Uterus (tissue), 4 donors: ENCODE measurements at places on chromosomes 12 and 14. TPM values are rescaled to one million over a fixed set of nuclear protein-coding genes. Genes with fewer than 3 reads are reported as not detected.

OAS1 gene
- 9.5 TPM for total RNA-seq

STXBP6 gene
- 13.8 TPM for total RNA-seq

ABCD2 gene
- 1.8 TPM for total RNA-seq

SLC7A7 gene
- total RNA-seq: 2.8 TPM

GSC gene
- not detected for total RNA-seq

DNA sequence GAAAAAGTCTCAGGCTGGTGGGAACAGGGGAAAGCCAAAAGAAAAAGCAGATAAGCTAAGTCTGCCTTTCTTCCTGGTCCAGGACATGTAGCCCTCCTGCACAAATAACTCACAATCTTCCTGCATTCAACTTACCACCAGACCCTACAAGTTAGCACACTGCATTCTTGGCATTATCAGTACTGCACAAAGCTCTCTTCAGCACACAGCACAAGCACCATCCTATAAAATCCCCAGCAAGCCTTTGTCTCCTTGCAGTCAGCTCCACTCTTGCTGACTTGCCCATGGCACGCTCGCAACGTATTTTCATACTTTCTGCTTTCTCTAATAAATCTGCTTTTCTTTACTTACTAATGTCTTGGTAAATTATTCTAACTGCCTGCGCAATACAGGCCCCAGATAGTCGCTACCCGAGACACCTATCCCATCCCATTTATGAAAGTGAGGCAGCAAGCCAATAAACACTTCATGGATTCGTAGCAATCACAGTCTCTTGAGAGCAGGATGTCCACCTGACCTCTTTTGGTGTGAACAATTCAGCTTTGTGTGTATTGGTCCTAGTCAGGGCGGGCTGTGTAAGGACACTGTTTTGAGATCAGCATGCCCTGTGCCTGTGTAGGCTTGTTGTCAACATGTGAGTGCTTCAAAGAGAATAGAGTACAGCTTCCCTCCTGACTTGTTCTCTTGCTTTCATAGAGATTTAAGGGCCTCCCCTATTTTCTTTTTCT is 49.0 kb downstream of the TMEM117 start:
- no peak for DNase-seq

DNA sequence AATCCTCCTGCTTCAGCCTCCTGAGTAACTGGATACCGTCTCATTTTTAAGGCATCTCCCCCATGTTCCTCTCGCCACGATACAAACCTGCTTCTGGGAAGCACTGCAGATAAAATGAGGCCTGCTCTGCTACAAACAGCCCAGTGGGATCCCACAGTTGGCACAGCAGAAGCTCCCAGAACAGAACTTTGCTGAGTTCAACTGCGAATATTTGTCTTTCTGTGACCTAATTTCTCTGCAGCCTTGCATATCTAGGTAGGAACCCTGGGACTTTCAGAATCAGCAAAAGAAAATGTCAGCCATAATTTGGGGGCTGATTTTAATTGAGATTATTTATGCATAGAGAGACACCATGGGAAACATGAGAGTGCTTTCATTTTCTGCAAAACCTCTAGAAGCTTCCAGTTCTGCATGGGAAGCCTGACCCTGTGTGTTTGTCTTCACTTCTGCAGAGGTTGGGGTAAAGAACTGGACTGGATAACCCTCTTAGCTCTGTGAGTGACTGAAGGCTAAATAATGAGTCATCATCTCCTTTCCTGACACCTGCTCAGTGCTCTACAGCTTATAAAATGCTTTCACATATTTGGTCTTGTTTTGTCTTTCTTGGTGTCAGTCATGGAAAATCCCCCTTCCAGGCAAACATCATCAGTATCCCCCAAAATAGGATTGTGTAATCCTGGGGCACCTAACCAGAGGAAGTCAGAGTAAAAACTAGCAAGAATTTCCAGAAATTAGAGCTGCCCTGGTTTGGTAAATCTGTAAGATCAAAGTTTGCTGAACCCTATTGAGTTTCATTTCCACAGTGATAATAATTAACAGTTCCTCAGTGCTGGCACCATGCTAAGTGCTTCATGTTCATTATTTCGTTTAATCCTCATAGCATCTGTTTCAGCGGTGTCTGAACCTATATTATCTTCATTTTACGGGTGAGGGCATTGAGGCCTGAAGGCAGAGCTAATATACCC is 185.8 kb downstream of the SLC15A4 start:
- no peak for DNase-seq

LTBR gene
- total RNA-seq: 94.0 TPM

- no peak for DNase-seq
Observed at GRCh38 chr12:15558915-15559528, 230.2 kb downstream of the EPS8 start.

CABP1 gene
- total RNA-seq: not detected

DNA sequence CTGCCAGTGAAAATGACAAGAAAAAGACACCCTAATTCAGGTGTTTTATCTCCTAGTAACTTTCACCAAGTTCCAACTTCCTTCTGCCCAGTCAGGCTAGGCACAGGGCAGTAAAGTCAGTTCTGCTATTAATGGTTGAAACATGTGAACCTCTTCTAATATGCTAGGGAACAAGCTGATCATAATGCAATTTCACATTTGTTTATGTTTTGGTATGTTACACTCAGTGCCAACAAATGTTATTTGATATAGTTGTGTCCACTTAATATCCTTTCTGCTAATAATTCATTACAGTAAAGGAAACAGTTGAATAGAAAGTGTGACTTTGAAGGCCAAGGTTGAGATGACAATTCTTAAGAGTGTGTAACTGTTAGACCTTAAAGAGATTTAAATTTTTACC is 17.2 kb downstream of the NT5DC3 start:
- DNase-seq: no peak

- DNase-seq: no peak
Observed at GRCh38 chr12:11727133-11727664, 77.7 kb downstream of the ETV6 start.

ARHGEF25 gene
- total RNA-seq: 79.8 TPM

GRCh38 chr12:72264548-72265175 is 7.5 kb upstream of the TRHDE start:
- DNase-seq: no peak

GRCh38 chr12:109378569-109378968 is 30.9 kb downstream of the MYO1H start:
- DNase-seq: no peak

- no peak for DNase-seq
Observed at GRCh38 chr14:79734656-79735055, 476.6 kb downstream of the DIO2 start.

DNA sequence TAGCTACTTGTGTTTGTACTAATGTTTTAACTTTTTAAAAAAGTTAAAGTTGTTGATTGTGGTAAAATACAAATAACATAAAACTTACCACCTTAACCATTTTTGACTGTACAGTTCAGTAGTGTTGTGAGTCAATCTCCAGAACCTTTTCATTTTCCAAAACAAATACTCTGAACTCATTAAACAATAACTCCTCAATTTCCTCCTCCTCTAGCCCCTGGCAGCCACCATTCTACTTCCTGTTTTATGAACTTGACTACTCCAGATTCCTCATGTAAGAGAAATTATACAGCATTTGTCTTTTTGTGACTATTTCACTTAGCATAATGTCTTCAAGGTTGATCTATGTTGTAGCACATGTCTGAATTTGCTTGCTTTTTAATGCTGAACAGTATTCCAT is 299.1 kb upstream of the AMIGO2 start:
- no peak for DNase-seq

DNA sequence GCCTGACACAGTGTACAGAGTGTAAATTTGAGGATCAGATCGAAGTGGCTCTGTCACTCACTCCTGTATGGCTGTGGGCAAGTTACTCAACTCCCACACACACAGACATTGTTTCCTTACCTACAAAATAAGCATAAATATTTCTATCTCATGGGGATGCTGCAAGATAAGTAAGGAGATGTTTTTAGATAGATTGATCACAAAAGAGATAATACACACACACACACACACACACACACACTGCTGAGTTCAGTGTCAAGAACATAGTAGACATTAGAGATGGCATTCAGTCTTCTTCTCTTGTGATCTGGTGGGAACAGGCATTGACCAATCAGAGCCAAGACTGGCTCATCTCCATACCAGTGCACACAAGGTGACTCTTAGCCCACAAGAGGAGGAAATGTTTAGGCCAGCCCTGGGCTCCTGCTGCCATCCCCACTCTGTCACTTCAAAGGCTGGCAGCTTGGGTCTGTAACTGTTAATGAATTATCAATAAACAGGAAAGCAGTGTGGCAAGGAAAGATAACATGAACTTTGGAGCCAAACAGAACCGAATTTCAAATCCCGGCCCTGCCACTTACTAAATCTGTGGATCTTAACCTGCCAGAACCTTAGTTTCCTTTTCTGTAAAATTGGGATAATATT is 3.4 kb upstream of the RNASE8 start:
- no peak for DNase-seq

RERGL gene
- total RNA-seq: 4.4 TPM

- DNase-seq: no peak
Observed at GRCh38 chr12:57852200-57852599, 5.7 kb upstream of the CTDSP2 start.

GRCh38 chr14:68143341-68143841 is 323.8 kb downstream of the RAD51B start:
- peak; percentile 89 for DNase-seq

DNA sequence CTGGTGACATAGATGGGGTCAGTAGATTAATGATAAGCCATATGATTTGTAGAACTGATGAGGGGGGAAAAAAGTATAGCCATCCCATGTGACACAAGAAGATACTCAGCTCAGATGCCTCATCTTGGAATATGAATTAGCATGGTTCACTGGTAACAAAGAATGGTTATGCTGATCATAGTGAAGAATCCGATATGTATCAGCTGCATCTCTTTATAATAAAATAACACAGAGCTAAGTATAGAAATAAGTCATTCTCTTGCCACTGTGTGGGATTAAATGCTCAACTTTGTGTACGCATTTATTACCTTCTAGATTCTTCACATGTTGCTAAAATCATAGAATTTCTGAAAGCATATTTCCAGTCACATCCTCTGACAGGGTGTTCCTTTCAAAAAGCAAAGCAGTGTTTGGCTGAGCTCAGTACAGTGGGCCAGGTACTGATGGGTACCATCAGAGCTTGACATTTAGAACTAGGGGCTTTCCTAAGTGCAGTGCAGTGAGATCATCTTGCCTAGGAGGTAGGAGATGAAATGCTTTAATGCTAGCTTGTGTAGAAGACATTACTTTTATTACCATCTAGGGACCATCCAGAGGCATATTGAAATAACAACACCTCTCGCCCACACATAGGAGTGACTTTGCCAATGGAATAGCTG is 256.2 kb downstream of the TMEM117 start:
- DNase-seq: no peak

DNA sequence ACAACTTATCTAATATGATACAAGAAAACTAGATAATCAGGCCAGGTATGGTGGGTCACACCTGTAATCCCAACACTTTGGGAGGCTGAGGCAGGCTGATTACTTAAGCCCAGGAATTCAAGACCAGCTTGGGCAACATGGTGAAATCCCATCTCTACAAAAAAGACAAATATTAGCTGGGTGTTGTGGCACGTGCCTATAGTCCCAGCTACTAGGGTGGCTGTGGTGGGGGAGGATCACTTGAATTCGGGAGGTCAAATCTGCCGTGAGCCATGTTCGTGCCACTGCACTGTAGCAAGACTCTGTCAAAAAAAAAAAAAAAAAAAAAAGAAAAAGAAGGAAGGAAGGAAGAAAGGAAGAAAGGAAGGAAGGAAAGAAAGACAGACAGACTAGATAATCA is 27.0 kb downstream of the ZCRB1 start:
- DNase-seq: no peak

- DNase-seq: peak; percentile 47
Observed at GRCh38 chr14:52312931-52313355, 1.2 kb upstream of the PTGER2 start.

DNA sequence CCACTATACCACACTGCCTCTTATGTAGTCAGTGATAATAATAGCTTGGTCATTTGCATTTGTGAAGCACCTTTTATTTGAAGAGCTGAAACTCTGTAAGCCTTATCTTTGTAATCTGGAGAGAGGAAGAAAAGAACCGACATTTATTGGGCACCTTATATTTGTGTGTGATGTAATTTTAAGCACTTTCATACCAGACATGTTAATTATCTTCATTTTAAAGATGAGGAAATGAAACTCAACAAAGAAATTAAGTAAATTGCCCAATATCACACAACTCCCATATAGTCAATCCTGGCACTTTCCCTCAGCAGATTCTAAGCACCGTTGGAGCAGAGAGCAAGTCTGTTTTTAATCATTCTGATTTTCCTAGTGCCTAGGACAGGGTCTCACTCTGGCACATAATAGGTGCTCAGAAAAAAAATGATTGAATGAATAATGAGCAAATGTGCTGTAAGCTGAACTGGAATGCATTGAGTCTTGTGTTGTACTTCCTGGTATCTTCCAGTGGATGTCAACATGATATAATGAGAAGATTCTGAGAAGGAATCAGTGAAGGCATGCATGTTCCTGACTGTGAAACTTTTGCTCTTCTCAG is 418.9 kb downstream of the ZFP36L1 start:
- DNase-seq: no peak

- DNase-seq: no peak
Observed at GRCh38 chr14:104105071-104105821, 19.7 kb downstream of the ASPG start.

- DNase-seq: no peak
Observed at GRCh38 chr14:102500713-102501112, 8.9 kb downstream of the ANKRD9 start.

DNA sequence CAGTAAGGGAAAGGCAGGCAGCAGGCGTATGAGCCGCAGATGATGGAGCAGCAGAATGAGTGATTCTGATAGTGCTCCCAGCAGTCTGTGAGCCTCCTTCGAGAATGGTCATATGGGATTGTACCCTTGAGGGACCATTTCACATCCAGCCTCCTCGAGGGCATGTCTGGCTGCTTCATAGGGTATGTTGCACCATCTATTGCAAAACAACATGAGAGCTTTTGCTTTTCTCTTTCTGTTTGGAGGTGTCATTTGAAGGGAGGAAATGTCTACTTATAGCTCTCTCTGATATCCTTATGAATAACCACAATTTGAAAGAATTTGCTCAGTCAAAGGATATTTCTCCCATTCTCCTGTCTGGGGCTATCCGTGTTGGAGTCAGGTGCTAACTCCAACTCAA is 172.8 kb downstream of the TMEM132C start:
- no peak for DNase-seq

RIC8B gene
- 23.1 TPM for total RNA-seq

FGD6 gene
- 25.3 TPM for total RNA-seq

DNA sequence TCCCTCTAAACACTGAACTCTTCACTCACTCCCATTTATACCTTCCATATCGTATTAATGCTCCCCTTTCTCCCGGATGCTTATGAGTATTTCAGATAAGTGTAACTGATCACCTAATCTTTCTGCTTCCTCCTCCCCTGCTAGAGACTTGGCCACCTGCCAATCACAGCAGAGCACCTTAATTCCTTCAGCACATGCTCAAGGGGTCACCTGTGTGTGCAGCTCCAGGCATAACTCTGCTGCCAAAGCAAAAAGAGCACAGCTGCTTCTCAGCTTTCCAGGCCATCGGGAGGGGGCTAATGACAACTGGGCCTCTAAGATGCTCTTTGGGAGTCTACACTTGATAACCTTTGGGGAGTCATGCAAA is 106.9 kb upstream of the DYRK2 start:
- DNase-seq: no peak
